ENCODE measurements at places on chromosomes 5 and 9.

- no peaks in the 10 kb centered on the region for H3K4me1 ChIP-seq
- no peak overlapping the region for H3K4me3 ChIP-seq
- no peaks in the 10 kb centered on the region for H3K36me3 ChIP-seq
These were observed 498.0 kb downstream of the PRDM9 start for GRCh38 chr5:24005384-24005783.

GRCh38 chr5:1558944-1559343, 35.2 kb upstream of the LPCAT1 start:
- no peaks in the 10 kb centered on the region for H3K36me3 ChIP-seq
- H3K27me3 ChIP-seq: no peaks in the 10 kb centered on the region
- H3K4me3 ChIP-seq: no peak overlapping the region
- H3K27ac ChIP-seq: no peak overlapping the region
- no peaks in the 10 kb centered on the region for H3K4me1 ChIP-seq

GRCh38 chr9:73038613-73039012, 85.8 kb upstream of the ALDH1A1 start:
- no peaks in the 10 kb centered on the region for H3K27me3 ChIP-seq

GRCh38 chr9:93320591-93321219, 130.8 kb upstream of the FAM120A start:
- no peaks in the 10 kb centered on the region for H3K27me3 ChIP-seq
- H3K4me1 ChIP-seq: no peaks in the 10 kb centered on the region
- DNase-seq: no peak
- no peaks in the 10 kb centered on the region for H3K36me3 ChIP-seq

GRCh38 chr5:163509291-163509951, 4.0 kb downstream of the MAT2B start:
- peaks cover 11% of the 10 kb centered on the region for H3K4me1 ChIP-seq
- no peak for DNase-seq
- H3K27ac ChIP-seq: no peak overlapping the region
- H3K4me3 ChIP-seq: peak overlapping the region; percentile 98

- no peaks in the 10 kb centered on the region for H3K27me3 ChIP-seq
- H3K27ac ChIP-seq: no peak overlapping the region
- H3K4me1 ChIP-seq: no peaks in the 10 kb centered on the region
- H3K4me3 ChIP-seq: peak overlapping the region; percentile 83
- DNase-seq: no peak
These were observed 341 bp downstream of the MXD3 start for GRCh38 chr5:177311392-177311722.

DNA sequence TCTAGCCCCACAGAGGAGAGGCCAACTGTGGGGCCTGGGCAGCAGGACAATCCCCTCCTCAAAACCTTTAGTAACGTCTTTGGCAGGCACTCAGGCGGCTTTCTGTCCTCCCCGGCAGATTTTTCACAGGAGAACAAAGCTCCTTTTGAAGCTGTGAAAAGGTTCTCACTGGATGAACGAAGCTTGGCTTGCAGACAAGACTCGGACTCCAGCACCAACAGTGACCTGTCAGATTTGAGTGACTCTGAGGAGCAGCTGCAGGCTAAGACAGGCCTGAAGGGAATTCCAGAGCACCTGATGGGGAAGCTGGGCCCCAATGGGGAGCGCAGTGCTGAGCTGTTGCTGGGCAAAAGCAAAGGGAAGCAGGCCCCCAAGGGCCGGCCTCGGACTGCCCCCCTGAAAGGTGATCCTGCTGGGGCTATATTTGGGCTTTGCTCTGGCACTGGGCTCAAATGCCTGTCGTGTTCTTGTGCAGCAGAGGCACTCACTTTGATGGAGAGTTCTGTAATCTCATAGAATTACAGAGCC, 39.4 kb downstream of the KDM3B start:
- H3K27me3 ChIP-seq: no peaks in the 10 kb centered on the region
- DNase-seq: no peak
- no peak overlapping the region for H3K4me3 ChIP-seq
- H3K36me3 ChIP-seq: peaks cover 66% of the 10 kb centered on the region

DNA sequence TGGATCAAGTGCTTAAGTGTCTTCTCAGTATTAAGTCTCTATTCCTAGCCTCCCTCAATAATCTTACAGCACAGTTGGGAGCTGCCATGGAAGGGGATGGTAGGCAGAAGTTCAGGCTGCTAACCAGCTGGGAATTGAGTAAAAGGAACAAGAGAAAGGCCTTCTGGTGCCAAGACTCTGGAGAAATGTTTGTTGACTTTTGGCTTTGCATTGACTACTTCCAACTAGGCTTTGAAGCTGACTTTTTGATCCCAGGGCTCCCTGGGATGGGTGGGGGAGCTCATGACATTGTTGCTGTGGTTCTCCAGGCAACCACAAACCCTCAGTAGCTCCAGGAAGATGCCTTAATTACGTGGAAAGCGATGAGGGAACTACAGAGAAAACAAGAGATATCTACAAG, 85.2 kb upstream of the HTR4 start:
- no peak for DNase-seq
- H3K27ac ChIP-seq: no peak overlapping the region
- H3K36me3 ChIP-seq: no peaks in the 10 kb centered on the region
- no peak overlapping the region for H3K4me3 ChIP-seq
- no peaks in the 10 kb centered on the region for H3K27me3 ChIP-seq

DNA sequence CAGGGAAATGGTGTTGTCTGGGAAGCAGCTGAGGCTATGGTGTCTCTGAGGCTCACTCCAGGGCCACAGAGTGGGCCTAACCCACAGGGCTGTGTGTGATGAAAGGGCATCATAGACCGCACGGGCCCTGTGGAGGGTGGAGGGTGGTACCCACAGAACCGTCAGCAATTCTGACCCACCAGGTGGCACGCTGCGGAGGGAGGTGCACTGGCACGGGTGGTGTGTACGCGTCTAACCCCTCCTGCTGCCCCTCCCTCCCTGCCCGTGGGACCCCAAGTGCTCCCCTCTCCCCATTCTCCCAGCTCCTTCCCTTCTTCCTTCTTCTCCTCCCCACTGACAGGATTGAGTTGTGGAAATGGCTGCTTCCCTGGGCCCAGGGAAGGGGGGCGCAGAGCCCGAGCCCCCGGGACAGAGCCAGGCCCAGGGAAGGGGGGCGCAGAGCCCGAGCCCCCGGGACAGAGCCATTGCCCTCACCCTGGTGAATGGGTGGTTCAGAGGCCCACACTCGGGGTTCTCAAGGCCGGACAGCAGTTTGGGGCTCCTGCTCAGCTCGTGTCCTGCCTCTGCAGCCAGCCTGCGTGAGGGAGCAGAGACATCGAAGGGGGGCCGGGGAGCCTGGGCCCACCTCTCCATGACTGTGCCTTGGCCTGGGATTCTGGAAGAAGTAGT, 6.8 kb downstream of the LCN10 start:
- H3K4me3 ChIP-seq: no peak overlapping the region
- no peak for DNase-seq
- no peaks in the 10 kb centered on the region for H3K4me1 ChIP-seq
- no peak overlapping the region for H3K27ac ChIP-seq

DNA sequence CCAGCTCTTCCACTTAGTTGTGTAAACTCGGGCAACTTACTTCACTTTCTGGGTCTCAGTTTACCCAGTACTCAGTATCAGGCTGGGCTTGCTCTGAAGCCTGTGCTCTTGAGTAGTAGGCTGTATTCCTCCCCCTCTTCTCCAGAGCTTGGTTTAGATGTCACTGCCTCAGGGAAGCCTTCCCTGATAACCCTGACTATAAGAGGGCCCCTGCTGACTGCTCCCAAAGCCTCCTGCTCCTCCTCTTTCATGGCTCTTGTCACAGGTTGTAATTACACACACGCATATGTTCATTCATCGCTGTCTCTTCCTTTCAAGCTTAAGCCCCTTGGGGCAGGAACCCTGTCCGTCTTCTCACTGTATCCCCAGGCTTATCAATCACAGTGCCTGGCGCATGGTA, 140.2 kb downstream of the RGS3 start:
- H3K36me3 ChIP-seq: no peaks in the 10 kb centered on the region
- H3K27ac ChIP-seq: no peak overlapping the region
- no peak overlapping the region for H3K4me3 ChIP-seq
- no peak for DNase-seq
- peaks cover 3% of the 10 kb centered on the region for H3K4me1 ChIP-seq
- no peaks in the 10 kb centered on the region for H3K27me3 ChIP-seq

DNA sequence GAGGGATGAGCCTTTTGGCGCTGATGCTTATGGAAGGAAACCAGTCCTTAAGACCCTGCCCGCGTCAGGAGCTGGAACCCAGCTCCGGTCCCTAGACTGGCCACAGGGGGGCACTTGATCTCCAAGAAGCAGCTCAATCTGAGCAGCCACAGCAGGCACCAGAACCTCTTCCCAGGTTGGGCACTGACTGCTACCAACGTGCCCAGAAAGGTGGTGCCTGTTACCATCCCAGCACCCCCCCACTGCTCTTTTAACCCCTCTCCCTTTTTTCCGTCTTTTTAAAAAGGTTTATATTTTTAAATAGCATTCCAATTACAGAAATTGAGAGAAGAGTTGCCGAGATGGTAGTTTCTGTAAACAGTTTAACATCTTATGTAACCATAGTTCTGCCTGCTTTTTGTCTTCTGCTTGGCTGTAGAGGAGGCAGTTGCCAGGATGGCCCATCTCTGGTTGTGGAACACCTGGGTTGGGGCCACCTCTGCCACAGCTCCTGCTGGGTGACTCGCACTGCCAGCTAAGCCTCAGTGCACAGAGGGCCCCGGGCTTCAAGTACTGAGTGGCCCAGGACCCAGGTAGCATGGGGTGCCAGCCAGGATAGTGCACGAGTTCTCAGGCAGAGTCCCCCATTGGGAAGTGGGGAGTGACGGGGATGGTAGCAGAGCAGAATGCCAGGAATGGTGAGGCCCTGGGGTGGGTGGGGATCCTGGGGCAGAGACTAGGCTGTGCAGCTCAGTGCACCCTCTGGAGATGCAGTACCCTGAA, 62.8 kb downstream of the PFDN1 start:
- H3K27ac ChIP-seq: no peak overlapping the region
- no peak overlapping the region for H3K4me3 ChIP-seq
- no peaks in the 10 kb centered on the region for H3K27me3 ChIP-seq
- H3K36me3 ChIP-seq: peaks cover 16% of the 10 kb centered on the region
- no peaks in the 10 kb centered on the region for H3K4me1 ChIP-seq

DNA sequence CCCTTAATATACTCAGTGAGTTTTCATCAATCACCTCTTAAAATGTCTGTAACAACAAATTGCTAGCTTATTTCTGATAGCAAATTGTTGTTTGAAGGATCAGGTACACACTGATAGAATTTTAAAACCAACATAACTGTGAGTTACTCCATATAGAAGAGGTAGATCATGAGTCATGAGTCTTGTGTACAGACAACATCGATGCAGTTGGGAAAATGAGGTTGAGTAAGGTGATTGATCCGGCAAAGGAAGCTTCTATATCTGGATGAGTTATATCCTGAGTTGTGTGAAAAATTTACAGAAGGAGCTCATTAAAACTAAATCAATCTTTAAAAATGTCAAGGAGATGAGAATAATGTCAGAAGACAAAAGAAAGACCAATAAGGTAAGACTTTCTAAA, 604.6 kb upstream of the RGMB start:
- H3K4me3 ChIP-seq: no peak overlapping the region
- peaks cover 5% of the 10 kb centered on the region for H3K4me1 ChIP-seq
- no peak overlapping the region for H3K27ac ChIP-seq
- peaks cover 12% of the 10 kb centered on the region for H3K36me3 ChIP-seq
- DNase-seq: no peak

GRCh38 chr9:136290508-136291000, 13.3 kb downstream of the CCDC187 start:
- no peak overlapping the region for H3K4me3 ChIP-seq
- no peaks in the 10 kb centered on the region for H3K36me3 ChIP-seq
- no peak for DNase-seq

GRCh38 chr5:147481874-147482705, 27.8 kb downstream of the DPYSL3 start:
- peaks cover 5% of the 10 kb centered on the region for H3K4me1 ChIP-seq
- H3K36me3 ChIP-seq: no peaks in the 10 kb centered on the region
- no peaks in the 10 kb centered on the region for H3K27me3 ChIP-seq
- no peak overlapping the region for H3K27ac ChIP-seq
- DNase-seq: no peak
- H3K4me3 ChIP-seq: no peak overlapping the region

GRCh38 chr5:116673453-116673852, 98.8 kb upstream of the SEMA6A start:
- H3K4me1 ChIP-seq: peaks cover 6% of the 10 kb centered on the region
- no peak for DNase-seq
- no peaks in the 10 kb centered on the region for H3K36me3 ChIP-seq
- H3K27ac ChIP-seq: no peak overlapping the region

- H3K4me1 ChIP-seq: no peaks in the 10 kb centered on the region
- H3K27me3 ChIP-seq: no peaks in the 10 kb centered on the region
- no peaks in the 10 kb centered on the region for H3K36me3 ChIP-seq
- no peak overlapping the region for H3K4me3 ChIP-seq
- no peak for DNase-seq
These were observed 41.9 kb downstream of the NIM1K start for GRCh38 chr5:43233946-43234345.

DNA sequence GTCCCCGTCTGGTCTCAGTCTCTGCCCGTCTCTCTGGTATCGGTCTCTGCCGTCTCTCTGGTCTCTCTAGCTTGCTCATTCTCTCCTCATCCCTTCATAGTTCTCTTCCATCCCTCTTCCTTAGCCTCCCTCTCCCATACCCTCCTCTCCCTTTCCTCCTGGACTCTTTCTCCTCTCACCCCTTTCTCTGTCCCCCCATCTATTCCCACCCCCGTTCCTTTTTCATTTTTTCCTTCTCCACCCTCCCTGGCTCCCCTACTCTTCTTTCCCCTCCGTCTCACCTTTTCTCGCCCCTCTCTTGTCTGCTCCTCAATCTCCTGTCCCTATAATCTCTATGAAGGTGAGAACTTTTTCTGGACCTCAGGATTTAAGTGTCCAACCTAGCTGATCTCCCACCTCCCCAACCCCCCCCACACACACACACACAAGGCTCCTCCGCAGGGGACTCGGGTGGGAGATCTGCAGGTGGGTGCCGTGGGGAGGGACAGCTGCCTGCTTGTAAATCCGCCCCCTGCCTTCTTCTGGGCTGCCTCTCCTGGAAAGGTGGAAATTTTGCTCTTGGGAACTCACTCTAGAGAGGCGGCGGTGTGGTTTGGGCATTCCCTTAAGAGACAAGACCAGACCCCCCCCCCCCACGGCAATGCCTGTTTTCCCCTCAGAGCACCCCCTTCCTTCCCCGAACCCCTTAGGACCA, 953 bp downstream of the UBE2QL1 start:
- no peaks in the 10 kb centered on the region for H3K36me3 ChIP-seq
- DNase-seq: no peak
- no peak overlapping the region for H3K27ac ChIP-seq

GRCh38 chr5:98993512-98993911, 64.7 kb upstream of the CHD1 start:
- peaks cover 3% of the 10 kb centered on the region for H3K4me1 ChIP-seq
- no peaks in the 10 kb centered on the region for H3K27me3 ChIP-seq
- no peak overlapping the region for H3K4me3 ChIP-seq
- no peak for DNase-seq
- no peak overlapping the region for H3K27ac ChIP-seq

DNA sequence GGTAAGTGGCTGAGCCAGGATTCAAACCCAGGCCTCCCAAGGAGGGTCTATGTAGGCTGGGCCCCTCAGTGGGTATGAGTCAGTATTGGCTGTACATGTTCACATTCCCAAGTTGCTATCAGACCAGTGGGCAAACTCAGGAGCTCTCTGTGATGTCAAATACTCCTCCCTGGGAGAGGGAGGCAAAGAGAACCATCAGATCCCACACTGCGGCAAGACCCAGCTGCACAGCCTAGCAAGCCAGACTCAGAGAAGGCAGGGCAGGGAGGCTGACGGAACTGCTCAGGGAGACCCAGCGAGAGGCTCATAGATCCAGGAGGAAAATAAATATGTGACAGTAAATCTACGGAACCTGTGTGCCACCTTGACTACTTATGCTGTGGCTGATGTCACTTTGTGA, 42.6 kb upstream of the SAP30L start:
- no peak overlapping the region for H3K4me3 ChIP-seq
- no peak for DNase-seq
- H3K36me3 ChIP-seq: peaks cover 17% of the 10 kb centered on the region

Measured in endodermal cell (in vitro differentiated cells).